Esophagus squamous epithelium (tissue), 5 donors: ENCODE measurements at places on chromosomes 2 and 18. TPM values are rescaled to one million over a fixed set of nuclear protein-coding genes. Genes with fewer than 3 reads are reported as not detected.

SAG gene
- not detected for total RNA-seq

RGPD6 gene
- total RNA-seq, result 49.6 TPM

RIT2 gene
- not detected for total RNA-seq

SEPTIN2 gene
- total RNA-seq, result 236 TPM

LIPG gene
- total RNA-seq, result 13.9 TPM

GRCh38 chr2:40243581-40244187 lies 208.2 kb downstream of the SLC8A1 start:
- no peaks in the 10 kb centered on the region for H3K36me3 ChIP-seq
- no peak overlapping the region for H3K27ac ChIP-seq
- no peak overlapping the region for H3K4me3 ChIP-seq
- H3K4me1 ChIP-seq, result no peaks in the 10 kb centered on the region
- no peak for DNase-seq

DNA sequence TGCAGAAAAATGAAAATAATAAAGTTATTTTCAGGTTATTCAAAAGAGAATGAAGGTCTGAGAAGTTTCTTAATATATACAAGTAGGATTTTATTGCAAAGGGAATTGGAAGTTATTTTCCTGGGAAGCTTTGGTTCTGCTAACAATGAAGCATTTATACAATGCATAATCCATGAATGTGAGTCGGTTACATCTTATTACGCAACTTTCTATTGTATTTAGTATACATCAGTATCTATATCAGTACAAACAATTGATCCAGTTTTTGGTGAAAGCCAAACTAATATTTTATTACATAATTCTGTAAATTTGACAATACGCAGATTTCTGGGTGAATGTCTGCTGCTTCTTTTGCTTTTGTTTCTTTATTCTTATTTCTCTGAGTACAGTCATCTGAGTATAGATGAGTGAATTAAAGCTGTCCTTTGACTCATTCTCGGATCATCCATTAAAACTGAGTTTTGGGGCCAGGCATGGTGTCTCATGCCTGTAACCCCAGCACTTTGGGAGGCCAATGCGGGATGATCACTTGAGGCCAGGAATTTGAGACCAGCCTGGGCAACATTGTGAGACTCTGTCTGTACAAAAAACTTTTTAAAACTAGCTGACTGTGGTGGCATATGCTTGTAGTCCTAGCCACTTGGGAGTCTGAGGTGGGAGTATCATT lies 108.5 kb downstream of the SOCS6 start:
- H3K4me1 ChIP-seq, result no peaks in the 10 kb centered on the region
- no peak for DNase-seq
- H3K27me3 ChIP-seq, result no peaks in the 10 kb centered on the region
- H3K27ac ChIP-seq, result no peak overlapping the region
- H3K36me3 ChIP-seq, result no peaks in the 10 kb centered on the region

- H3K36me3 ChIP-seq, result no peaks in the 10 kb centered on the region
- H3K4me3 ChIP-seq, result no peak overlapping the region
- no peak overlapping the region for H3K27ac ChIP-seq
- DNase-seq, result no peak
- H3K4me1 ChIP-seq, result no peaks in the 10 kb centered on the region
- H3K27me3 ChIP-seq, result no peaks in the 10 kb centered on the region
These were observed 10.3 kb downstream of the ERBB4 start for GRCh38 chr2:212528106-212528856.

DNA sequence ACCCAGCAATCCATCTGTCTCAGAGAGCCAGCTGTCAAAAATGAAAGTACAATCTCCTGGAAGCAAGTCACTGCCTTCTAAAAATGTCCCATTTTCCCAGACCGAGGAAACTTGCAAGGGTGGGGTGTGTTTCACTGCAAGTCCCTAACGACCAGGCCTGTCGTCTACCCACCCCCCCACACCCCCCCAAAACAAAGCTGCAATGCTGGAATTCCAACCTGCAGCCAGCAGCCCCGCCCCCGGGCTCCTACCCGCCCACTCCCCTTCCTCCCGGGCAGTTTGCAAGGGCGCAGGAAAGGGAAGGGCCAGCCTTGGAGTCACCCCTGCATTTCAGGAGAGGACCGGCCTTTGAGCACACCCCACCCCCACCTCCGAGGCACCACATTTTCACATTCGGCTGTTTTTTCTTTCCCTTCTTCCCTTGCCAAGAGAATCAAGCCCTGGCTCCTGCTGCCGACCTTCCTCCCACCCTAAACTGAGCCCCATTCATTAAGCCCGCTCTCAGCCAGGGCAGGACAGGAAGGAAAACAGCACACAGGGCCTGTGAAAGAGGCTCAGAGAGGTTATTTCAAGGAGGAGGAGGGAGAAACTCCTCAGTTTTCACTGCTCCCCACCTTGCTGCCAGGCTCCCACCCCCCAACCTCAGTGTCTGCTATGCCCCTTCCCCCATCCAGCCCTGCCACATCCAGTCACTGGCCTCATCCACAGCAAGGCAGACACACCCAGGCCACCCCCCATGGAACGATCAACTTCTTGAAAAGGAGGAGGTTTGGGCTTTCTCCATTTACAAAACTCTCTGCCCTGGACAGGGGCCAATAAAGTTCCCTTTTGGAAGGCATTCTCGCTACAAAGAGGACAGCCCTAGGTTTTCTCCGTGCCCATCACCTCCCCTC lies 11.3 kb downstream of the SMAD7 start:
- no peaks in the 10 kb centered on the region for H3K27me3 ChIP-seq
- peaks cover 43% of the 10 kb centered on the region for H3K4me1 ChIP-seq
- peak overlapping the region; percentile 53 for H3K27ac ChIP-seq

DNA sequence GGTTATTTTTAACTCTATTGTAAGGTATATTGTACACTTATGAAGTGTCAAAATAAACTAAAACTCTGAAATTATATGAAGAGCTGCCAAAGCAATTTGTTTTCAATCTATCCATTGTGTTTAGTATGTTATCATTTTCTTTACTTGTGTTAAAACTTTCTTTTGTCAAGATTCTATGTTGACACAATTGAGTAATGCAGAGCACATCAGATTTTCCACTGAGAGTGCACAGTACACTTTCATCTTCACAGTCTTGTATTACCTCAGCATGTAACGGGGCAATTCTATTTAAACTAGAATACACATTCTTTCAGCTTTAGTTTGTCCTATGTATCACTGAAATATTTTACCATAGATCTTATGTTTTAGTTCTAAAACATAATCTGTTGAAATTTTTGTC lies 304.4 kb upstream of the ZC3H15 start:
- no peak overlapping the region for H3K4me3 ChIP-seq
- H3K36me3 ChIP-seq, result no peaks in the 10 kb centered on the region
- no peak for DNase-seq
- H3K4me1 ChIP-seq, result no peaks in the 10 kb centered on the region

GRCh38 chr18:13611142-13611600 lies 115.2 kb downstream of the FAM210A start:
- peaks cover 21% of the 10 kb centered on the region for H3K4me1 ChIP-seq
- DNase-seq, result no peak

GRCh38 chr18:30106356-30106755 lies 936.2 kb downstream of the DSC3 start:
- no peak overlapping the region for H3K4me3 ChIP-seq
- no peaks in the 10 kb centered on the region for H3K27me3 ChIP-seq
- no peak for DNase-seq
- H3K4me1 ChIP-seq, result no peaks in the 10 kb centered on the region
- H3K36me3 ChIP-seq, result no peaks in the 10 kb centered on the region

DNA sequence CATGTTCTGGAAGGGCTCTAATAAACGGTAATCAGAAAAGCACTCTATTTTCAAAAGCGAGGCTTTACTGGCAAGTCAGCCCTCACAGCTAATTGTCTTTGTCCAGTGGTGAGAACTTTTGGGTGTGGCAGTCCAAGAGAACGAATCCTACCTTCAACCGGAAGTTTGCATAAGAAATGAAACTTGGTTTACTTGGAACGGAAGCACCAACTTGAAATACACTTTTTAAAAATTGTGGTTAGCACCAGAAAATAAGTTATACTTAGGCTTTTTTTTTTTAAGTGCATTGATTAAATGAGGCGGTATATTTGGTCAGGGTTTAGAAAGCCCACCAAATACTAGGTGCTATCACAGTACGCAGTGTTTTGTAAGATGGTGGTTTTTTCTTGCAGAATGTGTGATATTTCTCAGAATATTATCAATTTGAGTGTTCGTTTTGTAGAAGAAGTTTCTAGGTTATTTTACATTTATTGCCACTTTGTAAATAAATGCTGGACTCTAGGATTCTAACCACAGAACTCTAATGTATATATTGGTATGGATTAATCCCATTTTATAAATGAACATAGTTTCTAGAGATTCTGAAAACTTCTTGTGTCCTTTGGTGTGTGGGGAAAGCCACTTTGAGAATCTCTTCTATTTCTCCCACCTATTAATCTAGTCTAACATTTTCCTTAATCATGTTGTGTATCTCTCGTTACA lies 1.2 kb downstream of the MYL12A start:
- H3K27me3 ChIP-seq, result no peaks in the 10 kb centered on the region
- H3K36me3 ChIP-seq, result no peaks in the 10 kb centered on the region
- H3K27ac ChIP-seq, result peak overlapping the region; percentile 99

- DNase-seq, result no peak
- no peaks in the 10 kb centered on the region for H3K36me3 ChIP-seq
- no peak overlapping the region for H3K4me3 ChIP-seq
- no peak overlapping the region for H3K27ac ChIP-seq
- H3K4me1 ChIP-seq, result no peaks in the 10 kb centered on the region
These were observed 121.3 kb downstream of the CDC42EP3 start for GRCh38 chr2:37550190-37550589.

GRCh38 chr2:54438271-54438670 lies 17.9 kb upstream of the SPTBN1 start:
- DNase-seq, result no peak
- H3K27me3 ChIP-seq, result no peaks in the 10 kb centered on the region
- H3K36me3 ChIP-seq, result no peaks in the 10 kb centered on the region
- H3K4me1 ChIP-seq, result peaks cover 20% of the 10 kb centered on the region
- no peak overlapping the region for H3K4me3 ChIP-seq

- DNase-seq, result no peak
- H3K27me3 ChIP-seq, result no peaks in the 10 kb centered on the region
- H3K27ac ChIP-seq, result no peak overlapping the region
These were observed 273.8 kb upstream of the LYPD1 start for GRCh38 chr2:132943829-132944228.
